Activated T-cell treated with anti-CD3 and anti-CD28 coated beads for 24 hours (primary cell): ENCODE measurements at places on chromosomes 16 and 17.
A peak's percentile ranks its signal among the peaks of the same experiment; 100 is the strongest.

DNA sequence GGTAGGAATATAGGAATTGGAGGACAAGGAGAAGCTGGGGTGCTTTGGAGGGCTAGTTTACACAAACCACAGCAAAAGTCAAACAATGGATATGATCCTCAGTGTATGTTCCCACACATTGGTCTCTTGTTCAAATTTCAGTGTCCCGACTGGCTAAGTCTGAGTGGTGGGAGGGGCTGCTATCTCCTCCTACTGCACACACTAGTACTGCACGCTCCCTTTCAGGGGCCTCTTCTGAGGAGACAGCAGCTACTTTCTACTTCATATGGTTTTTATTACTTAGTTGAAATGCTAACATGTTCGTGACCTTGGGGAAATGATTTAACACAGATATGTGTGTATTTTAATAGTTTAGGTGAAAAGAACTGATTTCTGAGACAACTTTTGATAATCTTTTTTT lies 18.8 kb upstream of the KRT10 start:
- no peak for DNase-seq

- no peak for DNase-seq
Measured at GRCh38 chr17:45366049-45366448, 49.2 kb upstream of the MAP3K14 start.

DNA sequence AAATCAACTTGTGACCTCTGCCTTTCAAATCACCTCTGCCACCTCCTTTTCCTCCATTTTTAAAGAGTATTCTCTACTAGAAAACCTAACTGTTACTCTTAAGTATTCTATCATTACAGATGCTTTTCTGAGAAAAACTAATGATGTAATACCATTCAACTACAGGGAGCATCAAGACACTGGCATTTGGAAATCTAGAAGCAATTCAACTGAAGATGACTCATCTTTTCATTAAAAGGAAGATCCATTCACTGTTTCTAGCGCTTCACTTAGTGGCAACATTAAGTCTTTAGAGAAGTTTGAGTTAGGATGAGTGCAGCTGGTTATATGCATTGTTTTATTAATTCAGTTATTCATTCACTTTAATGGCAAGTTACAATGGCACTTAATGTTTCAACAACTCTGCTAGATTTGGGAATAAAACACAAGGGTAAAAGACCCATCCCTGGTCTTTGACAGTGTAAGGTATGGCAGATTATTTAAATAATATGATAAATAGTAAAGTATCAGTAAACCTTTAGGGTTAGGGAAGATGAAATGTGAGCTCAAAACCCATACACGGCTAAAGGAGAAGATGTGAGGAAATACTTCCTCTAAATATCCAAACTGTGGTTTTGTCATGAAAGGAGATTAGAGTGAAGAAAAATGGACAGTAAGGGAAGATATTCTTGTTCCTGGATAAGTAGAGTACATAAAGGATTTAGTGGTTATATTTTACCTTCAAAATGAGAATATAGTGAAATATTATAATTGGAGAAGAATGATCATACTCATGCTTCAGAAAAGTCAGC lies 61.7 kb downstream of the KCNJ2 start:
- DNase-seq = no peak

DNA sequence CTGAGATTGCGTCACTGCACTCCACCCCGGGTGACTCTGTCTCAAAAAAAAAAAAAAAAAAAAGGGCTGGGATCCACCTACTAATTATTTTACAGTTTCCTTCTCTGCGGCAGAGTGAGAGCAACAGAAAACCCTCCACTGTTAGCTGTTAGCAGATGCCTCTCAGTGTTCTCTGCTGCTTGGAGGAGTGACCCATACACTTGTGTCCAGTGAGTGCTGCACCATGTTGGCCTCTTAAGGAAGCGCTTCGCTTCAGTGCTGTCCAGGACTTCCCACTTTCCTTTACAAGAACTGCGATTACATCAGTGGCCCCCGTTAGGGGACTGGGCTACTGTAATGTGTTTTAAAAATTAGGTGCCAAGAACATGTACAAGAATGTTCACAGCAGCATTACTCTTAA lies 18.4 kb upstream of the CLEC18B start:
- no peak for DNase-seq

- DNase-seq = no peak
Measured at GRCh38 chr17:32976605-32977004, 15.0 kb upstream of the SPACA3 start.

- DNase-seq = peak; percentile 62
Measured at GRCh38 chr16:695355-696089, 5.3 kb upstream of the WDR24 start.

DNA sequence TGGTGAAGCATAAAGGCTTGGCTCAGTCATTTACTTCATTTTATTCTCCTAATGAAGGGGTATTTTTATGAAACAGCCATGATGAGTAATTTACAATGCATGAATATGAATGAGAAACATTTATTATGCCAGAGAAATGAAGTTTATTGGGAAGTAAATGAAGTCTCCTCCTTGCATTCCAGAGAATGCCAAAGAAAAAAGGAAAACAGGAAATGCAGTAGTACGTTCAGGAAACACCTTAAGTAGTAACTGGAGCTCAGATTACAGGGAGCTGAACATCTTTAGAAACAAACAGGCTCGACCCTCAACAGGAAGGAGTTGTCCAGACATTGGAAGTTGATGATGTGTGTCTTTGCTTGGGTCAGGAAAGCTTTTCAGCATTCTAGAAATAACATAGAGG lies 4.6 kb downstream of the KRT34 start:
- DNase-seq = no peak

GRCh38 chr17:70059071-70059470 lies 16.0 kb upstream of the KCNJ16 start:
- DNase-seq = no peak

DNA sequence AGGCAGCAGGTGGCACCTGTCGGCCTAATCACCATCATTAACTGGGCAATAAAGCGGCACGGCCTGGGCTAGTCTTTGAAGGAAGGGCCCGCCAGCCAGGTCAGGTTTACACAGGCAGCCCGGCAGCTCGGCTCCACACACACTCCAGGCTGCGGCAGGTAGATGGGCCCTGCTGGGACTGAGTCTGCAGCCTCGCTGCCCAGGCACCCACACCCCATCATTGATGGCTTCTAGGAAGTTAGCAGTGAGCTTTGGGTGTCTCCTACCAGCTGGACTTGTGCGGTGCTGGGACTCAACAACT lies 6.8 kb upstream of the FOXN1 start:
- no peak for DNase-seq

GRCh38 chr17:77690271-77691161 lies 268.0 kb upstream of the TNRC6C start:
- DNase-seq = no peak

- DNase-seq = no peak
Measured at GRCh38 chr17:62905233-62905632, 60.8 kb upstream of the TANC2 start.

DNA sequence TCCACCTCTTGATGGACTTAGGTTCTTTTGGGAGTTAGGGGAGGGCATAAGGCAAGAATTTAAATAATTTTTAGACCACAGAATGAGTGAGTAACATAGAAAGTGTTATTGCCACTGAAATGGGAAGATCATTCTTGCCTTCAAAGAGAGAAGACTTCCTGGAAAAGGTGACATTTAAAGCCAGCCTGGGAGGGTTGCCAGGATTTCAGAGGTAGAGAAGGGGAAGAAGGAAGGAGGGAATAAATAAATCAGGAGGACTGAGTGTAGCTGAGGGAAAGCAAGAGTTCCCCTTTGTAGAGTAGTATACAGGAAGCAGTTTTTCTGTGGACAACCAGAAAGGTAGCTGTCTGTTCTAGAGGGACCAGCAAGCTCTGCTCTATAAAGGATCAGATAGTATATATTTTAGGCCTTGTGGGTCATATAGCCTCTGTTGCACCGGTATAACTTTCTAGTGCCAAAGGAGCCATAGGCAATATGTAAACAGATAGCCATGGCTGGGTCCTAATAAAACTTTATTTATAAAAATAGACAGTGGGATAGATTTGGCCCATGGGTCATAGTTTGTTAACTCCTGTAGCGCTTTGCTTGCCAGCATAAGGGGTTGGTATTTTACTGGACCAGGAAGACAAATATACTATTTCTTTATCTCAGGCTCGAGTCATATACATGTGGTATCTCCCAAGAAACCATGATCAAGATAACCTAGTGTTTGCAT lies 147.2 kb upstream of the CACNG5 start:
- DNase-seq = no peak

DNA sequence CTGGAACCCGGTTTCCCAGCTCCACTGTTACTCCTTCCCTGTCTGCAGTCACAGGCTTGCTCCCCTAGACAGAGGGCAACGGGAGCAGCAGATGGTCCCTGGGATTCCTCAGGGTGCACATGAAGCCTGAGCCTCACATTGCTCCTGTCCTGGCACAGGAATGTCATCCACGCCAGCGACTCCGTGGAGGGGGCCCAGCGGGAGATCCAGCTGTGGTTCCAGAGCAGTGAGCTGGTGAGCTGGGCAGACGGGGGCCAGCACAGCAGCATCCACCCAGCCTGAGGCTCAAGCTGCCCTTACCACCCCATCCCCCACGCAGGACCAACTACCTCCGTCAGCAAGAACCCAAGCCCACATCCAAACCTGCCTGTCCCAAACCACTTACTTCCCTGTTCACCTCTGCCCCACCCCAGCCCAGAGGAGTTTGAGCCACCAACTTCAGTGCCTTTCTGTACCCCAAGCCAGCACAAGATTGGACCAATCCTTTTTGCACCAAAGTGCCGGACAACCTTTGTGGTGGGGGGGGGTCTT lies 1.6 kb upstream of the DECR2 start:
- DNase-seq = no peak

GRCh38 chr16:82735186-82735585 lies 108.4 kb downstream of the CDH13 start:
- DNase-seq = no peak

DNA sequence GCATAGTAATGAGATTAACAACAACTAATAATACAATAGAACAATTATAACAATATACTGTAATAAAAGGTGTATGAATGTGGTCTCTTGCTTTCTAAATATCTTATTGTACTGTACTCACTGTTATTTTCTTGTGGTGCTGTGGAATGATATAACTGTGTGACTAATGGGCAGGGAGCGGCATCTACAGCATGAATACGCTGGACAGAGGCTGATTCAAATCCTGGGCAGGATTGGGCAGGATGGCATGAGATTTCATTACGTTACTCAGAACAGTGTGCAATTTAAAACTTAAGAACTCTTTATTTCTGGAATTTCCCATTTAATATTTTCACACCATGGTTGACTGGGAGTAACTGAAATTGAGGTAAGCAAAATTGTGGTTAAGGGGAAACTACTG lies 1239.8 kb upstream of the GOT2 start:
- DNase-seq = no peak

- DNase-seq = no peak
Measured at GRCh38 chr16:23847251-23847650, 11.5 kb downstream of the PRKCB start.

GRCh38 chr17:73058022-73058421 lies 34.5 kb downstream of the SLC39A11 start:
- DNase-seq = no peak

DNA sequence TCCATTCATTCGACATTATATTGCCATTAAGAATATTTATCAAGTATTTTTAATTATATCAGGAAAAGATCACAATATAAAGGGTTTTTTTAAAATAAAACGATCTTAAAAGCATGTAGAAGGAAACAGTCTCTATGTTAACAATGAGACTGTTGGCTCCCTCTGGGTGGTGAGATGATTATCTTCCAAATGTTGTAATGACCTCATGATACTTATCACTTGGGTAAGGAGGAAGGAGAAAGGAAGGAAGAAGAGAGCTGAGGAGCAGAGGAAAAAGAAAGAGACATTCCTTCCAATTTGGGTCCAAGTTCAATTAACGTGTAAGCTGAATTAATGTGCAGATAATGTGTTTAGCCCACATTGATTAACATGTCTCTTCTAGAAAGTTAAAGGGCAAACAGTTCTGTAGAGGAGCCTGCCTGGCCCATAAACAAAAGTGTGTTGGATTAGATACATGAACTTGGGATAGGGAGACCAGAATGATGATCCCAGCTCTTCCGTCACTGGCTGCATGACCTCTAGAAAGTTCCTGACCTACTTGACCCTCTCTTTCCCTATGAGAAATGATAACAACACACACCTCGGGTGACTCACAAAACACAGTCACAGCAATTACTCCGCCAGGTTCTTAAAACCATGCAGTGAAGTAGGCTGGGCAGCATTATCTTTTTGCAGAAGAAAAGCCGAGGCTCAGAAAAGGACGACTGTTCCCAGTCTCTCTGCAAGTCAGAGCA lies 32.0 kb downstream of the PIMREG start:
- DNase-seq = no peak

DNA sequence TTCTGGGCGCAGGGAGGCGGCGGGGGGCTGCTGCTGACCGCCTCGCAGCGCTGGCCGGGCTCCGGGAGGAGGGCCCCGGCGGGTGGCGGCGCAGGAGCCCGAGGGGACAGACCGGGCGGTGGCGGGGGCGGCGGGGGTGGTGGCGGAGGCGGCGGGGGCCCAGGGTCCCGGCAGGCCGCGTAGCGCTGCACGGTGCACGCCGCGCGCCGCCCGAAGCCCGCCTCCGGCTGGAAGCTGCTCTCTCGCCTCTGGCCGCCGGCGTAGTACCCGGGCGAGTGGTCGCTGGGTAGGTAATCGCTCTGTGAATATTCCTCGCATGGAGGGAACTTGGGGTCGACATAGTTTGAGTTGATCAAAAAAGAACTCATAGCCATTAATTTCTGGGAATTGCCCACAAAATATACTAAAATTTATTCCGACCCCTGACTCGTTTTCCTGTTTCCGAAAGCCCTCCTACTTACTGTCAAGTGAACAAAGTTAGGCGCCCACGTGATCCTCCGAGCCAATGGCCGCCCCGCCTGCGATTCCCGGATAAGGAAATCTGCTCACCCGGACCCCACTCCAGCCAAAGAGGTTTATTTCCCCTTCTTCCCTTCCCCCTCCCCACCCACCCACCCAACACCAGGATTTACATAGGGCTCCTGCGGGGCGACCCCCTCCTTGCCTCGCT lies at the start of gene HOXB4:
HOXB4 (minus strand) TSS at position 405 of the 670 bp plus-strand sequence; CDS start at position 374, 31 bp downstream.
- DNase-seq = peak; percentile 55

- DNase-seq = no peak
Measured at GRCh38 chr17:73289549-73290254, 22.1 kb downstream of the CDC42EP4 start.

GRCh38 chr17:38621538-38621937 lies 15.8 kb upstream of the SRCIN1 start:
- DNase-seq = no peak

DNA sequence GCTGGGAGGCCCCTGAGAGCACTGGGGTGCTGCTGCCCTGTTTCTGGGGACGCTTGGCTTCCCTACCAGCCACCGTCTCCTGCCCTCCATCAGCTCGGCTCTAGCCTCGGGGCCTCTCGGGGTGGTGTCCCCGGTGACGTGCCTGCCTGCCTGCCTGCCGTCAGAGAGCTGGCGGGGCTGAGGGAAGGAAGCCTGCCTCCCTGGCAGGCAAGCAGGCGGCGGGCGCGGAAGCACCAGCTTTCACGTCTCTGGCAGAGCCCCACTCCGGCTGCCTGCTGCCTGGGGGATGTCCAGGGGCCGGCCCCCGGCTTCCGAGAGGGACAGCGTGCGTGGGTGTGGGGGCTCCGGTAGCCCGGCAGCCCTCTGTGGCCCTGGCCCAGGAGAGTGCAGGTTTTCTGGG lies 9.3 kb downstream of the CENPX start:
- DNase-seq = no peak

- DNase-seq = no peak
Measured at GRCh38 chr16:49271363-49271762, 10.3 kb downstream of the CBLN1 start.
